ENCODE measurements at places on chromosomes 16 and 17.

DNA sequence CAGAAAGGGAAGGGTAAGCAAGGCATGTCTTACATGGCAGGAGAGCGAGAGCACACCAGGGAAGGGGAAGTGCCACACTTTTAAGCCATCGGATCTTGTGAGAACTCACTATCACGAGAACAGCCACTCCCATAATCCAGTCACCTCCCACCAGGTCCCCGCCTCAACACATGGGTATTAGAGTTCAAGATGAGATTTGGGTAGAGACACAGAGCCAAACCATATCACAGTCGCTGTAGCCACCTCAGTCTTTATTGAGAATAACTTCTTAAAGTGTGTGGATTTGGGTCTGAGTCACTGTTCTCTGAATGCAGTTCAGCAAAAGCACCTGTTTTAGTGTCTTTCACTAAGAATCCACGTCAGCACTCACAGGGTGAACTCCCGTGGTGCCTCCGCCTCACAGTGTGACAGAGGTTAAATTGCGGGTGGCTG, 195.2 kb upstream of the CHMP6 start:
- DNase-seq = no peak

DNA sequence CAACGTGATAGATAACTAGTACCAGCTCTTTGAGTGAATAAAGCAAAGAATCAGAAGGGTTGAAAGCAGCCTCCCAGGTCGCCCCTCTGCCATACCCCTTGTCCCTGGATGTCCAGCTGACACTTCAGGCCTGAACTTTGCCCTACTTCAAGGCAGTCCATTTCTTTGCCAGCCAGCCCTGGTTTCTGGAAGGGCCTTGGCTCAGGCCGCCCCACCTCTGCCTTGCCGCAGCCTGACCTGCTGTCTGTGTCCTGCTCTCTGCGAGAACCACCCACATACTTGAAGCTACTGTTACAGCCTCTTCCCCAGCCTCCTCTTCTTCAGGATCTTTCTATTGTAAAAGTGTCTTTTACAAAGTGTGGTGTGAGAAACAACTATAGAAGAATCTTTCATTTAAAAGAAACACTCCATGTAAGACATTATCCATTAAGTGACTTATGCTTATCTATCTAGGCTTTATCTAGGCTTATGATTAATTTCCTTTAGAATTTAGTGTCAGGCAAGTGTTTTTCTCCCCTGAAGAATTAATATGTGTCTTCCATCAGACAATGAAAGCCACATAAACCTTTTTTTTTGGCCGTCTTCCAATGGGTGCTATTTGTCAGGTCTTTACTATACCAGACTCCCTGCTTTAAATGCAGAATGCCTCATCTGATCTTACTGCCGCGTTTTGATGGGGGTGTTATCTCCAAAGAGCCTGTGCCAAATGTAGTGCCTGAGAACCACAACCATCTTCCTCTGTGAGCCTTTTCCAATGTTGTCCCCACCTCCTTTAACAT, 133.9 kb downstream of the SOCS1 start:
- DNase-seq = no peak

DNA sequence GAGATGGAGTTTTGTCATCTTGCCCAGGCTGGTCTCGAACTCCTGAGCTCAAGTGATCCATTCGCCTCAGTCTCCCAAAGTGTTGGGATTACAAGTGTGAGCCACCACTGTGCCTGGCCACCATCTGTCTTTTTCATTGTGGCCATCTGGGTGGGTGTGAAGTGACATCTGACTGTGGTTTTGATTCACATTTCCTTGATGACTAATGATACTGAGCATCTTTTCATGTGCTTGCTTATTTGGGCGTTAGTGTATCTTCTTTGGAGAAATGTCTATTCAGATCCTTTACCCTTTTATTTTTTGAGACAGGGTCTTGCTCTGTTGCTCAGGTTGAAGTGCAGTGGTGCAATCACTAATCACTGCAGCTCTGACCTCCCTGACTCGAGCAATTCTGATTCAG, 53.9 kb upstream of the ERN1 start:
- DNase-seq = peak; percentile 77

GRCh38 chr17:45847747-45848146, 3.1 kb downstream of the SPPL2C start:
- no peak for DNase-seq

- DNase-seq = no peak
Observed at GRCh38 chr16:56858374-56858773, 6.6 kb upstream of the SLC12A3 start.

- no peak for DNase-seq
Observed at GRCh38 chr17:6279659-6280058, 155.3 kb downstream of the AIPL1 start.

Data from GM23248 (cell line).